ENCODE measurements at places on chromosomes 1 and 21.

- no peak for DNase-seq
Observed at GRCh38 chr1:212702672-212703071, 3.0 kb upstream of the BATF3 start.

DNA sequence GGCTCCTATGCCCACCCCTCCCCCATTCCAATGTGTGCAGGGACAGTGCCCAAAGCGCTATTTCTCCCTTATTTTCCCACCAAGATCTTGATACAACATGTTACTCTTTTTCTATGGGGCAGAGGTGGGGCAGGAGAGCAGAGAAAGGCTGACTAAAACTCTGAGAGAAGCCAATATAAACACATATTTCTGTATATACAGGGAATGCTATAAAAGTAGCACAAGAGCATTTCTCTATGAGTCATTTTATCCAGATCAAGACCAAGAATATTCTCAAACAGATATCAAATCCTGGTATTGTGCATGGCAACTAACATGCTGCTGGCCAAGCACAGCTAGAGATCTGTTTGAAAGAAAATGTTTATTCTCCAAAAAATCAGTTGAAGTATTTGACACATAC lies 7.3 kb downstream of the WDR26 start:
- no peak for DNase-seq

DNA sequence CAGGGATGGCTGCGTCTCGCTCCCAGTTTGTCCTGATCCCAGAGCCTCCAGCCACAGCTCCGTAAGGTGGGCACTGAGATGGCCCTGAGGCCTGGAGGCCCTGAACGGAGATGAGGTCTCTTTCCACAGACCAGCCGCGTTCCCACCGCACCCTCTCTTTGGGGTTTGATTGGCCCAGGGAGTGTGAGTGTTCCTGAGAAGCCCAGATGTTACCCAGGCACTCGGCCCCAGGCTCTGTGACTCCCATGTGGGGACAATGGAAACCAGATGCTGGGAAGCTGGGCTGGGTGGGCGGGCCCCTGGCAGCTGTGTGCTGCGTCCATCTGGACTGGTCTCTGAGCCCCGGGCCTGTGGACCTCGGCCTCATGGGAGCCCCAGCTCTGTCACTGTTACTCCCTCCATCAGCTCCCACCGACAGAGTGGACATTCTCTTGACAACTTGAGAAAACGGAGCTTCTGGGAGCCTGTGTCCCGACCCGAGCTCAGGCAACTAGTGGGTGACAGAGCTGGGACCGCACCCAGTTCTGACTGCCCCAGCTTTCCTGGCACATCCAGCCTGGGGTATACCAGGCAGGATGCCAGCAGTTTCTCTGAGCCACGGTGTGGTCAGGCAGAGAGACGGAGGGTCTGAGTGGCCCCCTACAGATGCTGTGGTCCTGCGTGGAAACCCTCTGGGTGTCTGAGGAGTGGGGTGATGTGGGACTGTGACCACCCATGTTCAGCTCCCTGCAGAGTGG lies 9.8 kb upstream of the COL6A1 start:
- DNase-seq, result no peak

GRCh38 chr1:171935086-171935485 lies 93.8 kb downstream of the DNM3 start:
- DNase-seq, result no peak

GRCh38 chr1:3245344-3245743 lies 176.3 kb downstream of the PRDM16 start:
- no peak for DNase-seq

- no peak for DNase-seq
Observed at GRCh38 chr1:70156529-70157120, 48.8 kb downstream of the LRRC40 start.

DNA sequence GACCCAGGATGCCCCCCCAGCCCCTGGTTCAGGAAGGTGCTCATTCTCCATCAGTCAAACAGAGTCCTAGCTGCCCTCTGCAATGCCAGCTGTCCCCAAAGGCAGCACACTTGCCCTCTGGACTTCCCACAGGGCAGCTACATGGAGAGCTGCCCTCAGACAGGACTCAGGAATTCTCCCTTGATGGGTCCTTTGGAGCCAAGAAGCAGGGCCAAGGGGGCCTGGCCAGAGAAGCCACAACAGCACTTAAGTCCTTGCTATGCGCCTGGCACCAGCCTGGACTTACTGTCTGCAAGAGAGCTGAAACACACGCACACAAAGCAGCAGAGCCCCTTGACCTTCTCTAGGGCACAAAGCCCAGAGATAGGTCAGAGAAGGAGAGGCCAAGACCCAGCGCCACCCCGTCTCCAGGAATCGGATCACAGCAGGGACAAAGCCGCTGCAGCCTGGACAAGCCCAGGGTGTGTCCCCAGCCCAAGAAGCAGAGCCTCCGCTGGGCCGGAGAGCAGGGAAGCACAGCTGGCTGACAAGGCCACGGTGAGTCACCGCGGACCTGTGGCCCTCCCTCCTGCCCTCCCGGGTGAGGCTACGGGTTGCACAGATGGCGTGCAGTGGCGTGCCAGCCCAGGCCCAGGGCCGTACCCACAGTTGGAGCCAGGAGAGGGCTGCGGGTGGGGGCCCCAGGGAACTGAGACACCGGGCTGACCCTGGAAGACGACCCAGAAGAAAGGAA lies 1.7 kb downstream of the WNT9A start:
- no peak for DNase-seq

DNA sequence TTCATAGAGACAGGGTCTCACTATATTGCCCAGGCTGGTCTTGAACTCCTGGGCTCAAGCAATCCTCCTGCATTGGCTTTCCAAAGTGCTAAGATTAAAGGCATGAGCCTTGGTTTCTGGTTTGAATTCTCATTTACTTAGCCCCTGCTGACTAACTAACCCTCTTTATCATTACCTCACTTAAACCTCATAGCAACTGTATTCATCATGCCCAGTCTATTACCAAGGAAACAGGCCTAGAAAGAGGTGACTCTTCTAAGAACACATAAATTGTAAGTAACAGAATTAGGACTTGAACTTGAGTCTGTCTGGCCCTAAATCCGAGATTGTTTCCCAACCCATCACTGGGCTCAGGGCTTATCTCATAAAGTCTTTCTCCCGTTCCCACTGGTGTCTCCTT lies 44.2 kb downstream of the TMEM53 start:
- no peak for DNase-seq

GRCh38 chr21:28959367-28960099 lies 33.1 kb downstream of the LTN1 start:
- no peak for DNase-seq

- DNase-seq, result no peak
Observed at GRCh38 chr1:20485527-20486456, at the start of gene CAMK2N1. Gene CAMK2N1 (minus strand): TSS chr1:20486210. CDS start chr1:20485379, 831 bp downstream.

- no peak for DNase-seq
Observed at GRCh38 chr1:178937695-178938094, 66.8 kb upstream of the ANGPTL1 start.

DNA sequence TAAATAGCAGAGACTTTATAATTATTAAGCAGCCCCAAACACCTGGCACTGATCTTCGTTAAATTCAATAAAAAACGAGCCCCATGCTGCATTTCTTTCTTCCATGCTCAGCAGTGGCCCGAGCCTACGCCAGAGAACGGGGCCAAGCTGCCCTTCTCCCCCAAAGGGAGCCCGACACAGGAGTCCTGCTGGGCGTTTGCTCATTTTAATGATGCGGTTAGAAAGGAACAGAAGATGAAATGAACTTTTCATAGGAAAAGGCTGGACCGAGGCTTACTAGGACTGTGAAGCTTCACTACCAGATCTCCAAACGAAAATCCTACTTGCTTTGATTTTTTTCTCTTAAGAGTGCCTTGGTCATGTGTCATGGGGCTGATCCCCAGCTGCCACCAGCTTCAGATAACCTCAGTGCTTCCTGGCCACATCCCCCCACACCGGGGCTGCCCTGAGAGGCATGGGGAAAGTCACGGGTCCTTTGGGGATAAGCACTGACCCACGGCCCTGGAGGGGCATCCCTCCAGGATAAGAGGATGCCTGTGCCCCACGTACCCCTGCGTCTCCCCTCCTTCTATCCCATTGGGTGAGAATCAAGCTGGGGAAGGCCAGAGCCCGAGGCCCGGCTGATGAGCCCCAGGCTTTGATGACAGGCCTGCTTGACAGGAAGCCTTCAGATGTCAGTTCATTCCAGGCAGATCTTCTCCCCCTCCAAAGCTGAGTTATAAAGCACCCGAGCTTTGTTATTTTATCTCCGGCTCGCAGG lies 34.2 kb downstream of the PGBD5 start:
- no peak for DNase-seq

DNA sequence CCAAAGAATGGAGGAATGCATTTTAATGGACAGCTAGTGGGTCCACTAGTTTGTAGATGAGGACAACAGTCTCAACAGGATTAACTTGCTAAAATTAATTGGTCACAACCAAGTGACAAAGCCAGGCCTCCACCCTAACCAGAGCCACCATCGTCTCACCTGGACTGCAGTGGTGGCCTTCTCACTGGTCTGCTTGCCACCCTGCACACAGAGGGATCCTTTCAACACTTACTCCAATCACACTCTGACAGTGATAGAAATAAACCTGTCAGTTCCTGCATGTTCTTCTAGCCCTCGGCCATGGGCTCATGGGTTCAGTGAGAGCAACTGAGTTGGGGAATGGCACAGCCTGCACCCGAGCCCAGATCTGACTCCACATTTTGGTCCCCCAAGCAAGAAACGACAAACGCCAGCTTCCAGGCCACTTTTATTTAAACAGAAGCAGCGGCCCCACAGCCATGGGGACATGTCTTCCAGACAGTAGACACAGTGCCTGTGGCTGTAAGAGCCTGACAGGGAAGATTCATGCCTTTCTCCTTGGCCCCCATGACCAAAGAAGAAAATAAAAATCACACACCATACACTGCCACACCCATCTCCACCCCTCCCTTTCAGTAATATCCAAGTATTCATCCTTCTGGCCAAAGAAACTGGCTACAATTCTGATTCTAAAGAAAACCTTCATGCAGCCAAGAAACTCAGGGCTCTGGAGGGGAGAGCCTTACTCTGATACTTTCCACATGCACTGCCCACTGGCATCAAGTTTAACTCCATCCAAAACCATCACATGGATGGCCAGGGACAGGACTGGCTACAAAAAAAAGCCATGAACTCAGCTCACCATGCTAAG lies 37.6 kb downstream of the DHCR24 start:
- no peak for DNase-seq

DNA sequence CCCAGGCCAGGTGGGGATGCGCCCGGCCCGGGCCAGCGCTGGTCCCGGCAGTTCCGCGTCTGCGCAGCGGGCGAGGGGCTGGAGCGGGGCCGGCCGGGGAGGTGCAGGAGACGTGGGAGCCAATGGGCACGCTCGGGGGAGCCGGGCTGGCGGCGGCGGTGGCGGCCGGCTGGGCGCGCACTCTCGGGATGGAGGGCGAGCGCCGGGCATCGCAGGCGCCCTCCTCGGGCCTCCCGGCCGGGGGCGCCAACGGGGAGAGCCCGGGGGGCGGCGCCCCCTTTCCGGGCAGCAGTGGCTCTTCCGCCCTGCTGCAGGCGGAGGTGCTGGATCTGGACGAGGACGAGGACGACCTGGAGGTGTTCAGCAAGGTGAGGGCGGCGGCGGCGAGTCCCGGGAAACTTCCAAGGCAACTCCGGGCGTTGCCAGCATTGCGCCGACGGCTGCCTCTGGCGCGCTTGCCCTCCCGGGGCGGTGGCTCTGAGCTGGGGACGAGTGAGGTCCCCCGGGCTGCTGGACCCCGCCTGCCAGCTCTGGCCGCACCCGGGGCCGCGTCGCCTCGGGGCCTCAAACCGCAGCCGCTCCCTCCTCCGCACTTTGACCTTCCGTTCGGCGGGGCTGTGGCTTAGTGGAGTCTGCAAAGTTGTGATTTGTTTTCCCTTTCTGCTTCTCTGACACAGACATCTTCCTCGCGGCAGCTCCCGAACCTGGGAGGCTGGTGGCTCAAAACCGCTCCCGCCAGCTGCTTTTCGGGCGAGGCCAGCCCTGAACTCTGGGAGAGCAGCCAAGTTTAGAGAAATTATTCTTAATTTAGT lies at the start of gene SNX7:
TSS of gene SNX7 (plus strand) at position 178 of the 812 bp plus-strand sequence. CDS start at position 189, 11 bp downstream.
- DNase-seq, result peak; percentile 21

DNA sequence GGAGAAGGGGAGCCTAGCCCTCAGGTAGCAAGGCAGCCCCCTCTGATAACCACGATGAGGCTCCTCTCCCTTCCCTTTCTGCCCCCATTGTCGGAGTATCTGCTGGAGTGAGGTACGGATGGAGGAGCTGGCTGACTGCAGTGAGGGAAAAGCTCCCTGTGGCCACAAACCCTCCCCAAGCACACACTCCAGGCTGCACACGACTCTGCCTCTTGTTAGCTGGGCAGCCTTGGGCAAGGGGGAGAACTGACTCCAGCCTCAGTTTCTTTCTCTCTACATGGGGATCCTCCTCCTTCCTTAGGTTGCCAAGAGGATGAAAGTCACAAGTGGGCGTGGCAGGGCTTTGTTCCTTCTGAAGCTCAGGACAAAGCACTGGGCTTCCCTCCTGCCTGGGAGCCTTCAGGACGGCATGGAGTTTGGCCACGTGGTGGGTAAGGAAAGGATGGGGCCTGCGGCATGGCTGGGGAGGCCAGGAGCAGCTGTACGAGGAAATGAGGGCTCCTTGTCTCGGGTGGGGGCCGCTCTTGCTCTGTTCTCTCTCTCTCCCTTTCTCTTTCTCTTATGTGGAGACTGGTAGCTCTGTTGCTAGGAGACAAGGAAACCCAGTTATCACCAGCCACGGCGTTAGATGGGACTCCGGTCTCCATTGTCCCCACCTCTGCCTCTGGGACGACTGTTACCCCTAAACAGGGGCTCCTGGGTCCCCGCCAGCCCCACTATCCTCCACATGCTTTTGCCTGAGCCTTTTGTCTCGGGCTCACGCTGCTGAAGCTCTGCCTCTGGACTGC lies 39.7 kb downstream of the LRP8 start:
- DNase-seq, result no peak

DNA sequence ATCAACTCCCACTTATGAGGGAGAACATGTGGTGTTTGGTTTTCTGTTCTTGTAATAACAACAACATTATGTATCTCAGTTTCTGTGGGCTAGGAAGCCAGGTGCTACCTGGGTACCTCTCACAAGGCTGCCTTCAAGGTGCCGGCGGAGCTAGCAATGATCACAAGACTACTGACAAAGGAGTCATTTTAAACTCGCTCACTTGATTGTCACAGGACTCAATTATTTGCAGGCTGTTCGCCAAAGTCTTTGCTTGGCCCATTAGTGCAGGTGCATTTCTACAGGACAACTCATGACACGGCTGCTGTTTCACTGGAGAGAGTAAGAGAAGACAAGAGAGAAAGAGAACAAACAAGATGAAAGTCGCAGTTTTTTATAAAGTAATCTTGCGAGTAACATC lies 1237.4 kb upstream of the TMPRSS15 start:
- DNase-seq, result no peak

GRCh38 chr1:52549267-52549666 lies 3.6 kb downstream of the TUT4 start:
- no peak for DNase-seq

- DNase-seq, result no peak
Observed at GRCh38 chr1:37948841-37949240, 2.0 kb upstream of the INPP5B start.

GRCh38 chr21:36820176-36821031 lies 121.5 kb downstream of the SIM2 start:
- DNase-seq, result no peak
